ENCODE measurements at places on chromosomes 6 and 20.

DNA sequence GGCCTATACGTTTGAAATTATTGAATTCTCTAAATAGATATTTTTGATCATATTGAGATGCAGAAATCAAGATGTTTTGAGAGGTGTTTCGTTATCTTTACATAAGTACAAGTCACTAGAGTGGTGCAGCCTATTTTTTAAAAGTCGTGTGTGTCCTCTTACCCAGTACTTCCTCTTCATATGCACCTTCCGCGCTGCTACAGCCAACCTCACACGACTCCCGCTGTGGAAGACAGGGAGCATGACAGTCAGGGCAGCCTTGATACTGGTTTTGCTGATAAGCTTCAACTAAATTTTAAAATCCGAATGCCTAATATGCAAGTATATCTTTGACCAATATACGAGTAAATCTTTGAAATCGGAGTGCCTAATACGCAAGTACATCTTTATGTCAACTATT, 16.3 kb downstream of the ROS1 start:
- DNase-seq, result no peak

DNA sequence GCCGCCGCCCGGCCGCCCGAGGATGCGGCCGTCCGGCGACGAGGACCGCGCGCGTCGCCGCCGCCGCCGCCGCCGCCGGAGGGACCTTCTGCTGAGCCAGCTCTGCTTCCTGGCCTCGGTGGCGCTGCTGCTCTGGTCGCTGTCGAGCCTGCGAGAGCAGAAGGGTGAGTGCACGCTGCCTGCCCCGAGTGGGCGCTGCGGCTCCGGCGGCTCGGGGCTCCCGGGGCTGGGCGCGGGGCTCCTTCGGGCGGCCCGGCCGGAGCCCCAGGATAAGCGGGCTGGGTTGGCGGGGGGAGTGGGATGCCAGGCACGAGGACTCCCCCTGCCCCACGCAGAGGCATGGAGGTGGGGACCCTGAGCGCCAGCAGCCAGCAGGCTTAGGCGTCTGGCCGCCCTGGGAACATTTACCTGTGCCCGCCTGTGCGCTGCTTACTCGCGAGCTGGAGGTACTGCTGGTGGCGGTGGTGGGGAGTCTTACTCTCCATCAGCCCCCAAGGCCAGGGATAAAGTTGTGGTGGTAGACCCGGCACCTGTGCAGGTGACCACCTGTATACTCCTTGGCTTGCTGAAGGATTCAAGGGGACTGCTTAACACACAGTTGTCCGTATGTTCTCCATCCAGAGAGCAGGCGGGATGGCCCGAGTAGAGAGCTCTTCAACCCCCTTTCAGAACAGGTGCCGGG, 520 bp downstream of the SLC24A3 start:
- peak; percentile 39 for DNase-seq

DNA sequence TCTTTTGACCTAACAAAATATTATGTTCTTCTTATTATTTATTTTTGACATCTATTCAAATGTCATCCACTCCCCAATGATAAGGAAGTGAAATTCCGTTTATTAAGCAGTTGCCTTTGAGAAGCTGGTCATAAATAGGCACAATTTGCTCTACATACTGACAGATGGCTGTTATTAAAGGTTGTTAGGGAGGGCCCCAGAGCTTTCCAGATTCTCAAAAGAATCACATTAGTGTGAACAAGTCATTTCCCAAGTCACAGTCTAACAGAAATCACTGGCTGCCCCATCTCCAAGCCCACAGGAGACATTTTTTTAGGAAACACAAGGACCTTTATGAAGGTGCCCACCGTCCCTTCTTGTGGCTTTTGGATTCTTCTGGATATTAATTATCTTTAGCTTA, 172.4 kb downstream of the MEI4 start:
- DNase-seq, result no peak

- no peak for DNase-seq
Measured at GRCh38 chr6:4192173-4192572, 56.8 kb upstream of the ECI2 start.

DNA sequence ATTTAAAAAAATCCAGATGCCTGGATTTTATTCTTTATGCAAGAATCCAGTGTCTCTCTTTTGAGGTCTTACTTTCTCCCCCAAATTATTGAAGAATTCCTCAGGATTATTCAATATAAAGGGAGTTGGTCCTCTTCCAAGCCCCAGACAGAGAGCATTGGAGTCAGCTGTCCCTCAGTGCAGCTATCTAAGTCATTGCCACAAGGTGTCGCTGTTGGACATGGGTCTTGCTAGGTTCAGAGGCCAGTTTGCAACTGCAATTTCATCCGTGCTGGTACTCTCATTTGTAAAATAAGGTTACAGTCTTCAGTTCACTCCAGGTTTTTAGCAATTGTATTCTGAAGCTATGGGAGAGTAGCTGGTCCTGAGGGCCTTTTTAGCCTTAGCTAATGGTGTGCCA, 27.8 kb downstream of the CCN2 start:
- DNase-seq, result no peak

- peak; percentile 57 for DNase-seq
Measured at GRCh38 chr20:32521780-32522525, 63.2 kb downstream of the NOL4L start.

GRCh38 chr6:51675922-51676275, 411.5 kb downstream of the PKHD1 start:
- DNase-seq, result no peak

DNA sequence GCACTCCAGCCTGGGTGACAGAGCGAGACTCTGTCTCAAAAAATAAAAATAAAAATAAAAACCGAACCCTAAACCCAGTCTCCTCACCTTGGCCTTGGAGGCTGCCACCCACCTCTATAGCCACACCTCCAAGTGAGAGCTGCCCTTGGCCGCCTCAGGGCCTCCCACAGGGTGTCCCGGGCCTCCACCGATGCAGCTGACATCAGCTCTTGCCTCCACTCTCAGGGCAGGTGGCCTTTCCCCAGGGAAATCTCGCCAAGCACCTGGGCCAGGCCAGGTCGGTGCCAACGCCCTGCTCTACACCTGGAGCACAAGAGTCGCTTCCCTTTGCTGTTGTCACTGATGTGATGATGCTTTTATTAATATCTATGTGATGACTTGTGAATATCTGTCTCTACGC, 8.9 kb upstream of the MYL9 start:
- DNase-seq, result no peak

DNA sequence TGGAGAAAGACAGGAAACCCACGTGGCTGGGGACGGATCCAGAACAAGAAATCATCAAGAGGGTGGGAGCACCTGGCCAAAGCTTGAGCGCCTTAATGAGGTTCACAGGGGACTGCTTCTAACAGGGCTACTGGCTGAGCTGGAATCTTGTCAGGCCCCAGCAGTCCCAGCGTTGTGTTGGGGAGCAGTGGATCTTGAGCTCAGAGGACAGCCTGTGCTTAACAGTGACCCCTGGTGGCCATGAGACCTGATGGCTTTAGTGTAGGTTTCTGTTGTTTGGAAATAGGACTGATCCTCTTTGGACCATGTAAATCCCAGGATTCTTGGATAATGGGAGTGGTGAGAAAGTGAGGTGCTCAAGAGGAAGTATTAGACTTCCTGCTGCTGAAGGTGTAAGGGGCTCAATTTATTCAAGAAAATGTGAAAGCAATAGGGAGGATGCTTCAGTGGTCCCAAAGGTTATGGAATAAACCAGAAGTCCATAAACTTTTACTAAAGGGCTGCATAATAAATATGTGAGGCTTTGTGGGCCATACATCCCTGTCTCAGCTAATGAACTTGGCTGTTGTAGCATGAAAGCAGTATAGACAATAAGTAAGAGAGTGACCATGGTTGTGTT, 216.2 kb downstream of the NFATC2 start:
- DNase-seq, result peak; percentile 28

DNA sequence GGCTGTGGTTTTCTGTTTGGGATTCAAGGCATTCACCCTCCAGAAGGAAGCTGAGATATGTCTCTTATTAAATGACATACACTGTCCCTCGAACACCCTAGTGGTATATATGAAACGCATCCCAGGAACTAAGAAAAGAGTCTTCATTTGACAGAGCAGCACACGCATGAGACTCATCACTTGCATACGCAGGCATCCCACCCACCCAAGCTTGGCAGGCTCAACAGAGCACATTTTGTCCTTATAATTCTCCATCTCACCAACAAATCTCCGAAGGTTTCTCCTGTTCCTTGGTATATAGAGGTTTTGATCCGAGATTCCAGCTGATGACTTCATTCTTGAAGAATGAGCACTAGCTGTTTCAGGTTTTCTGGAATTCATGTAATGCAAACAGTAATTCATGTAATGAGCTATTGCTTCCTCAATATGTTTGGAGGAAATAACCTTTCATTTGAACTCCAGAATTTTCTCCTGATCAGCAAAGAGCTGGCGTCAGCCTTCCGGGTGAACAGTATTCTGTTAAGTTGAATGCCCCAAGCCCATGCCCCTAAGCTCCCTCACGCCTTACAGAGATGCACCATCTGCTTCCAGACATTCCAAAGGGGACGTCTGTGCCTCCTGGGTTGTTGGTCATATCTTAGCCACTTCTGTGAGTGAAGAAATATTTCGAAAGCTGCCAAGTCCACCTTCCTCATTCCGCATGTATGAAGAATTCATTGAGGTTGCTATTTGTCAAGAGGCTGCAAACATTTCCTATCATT, 66.0 kb upstream of the CDH4 start:
- no peak for DNase-seq

Measured in T-cell (primary cell).